ENCODE measurements at places on chromosomes 12 and 14.
A peak's percentile ranks its signal among the peaks of the same experiment; 100 is the strongest.

GRCh38 chr14:78259831-78260230 is 89.7 kb downstream of the NRXN3 start:
- DNase-seq = no peak

- no peak for DNase-seq
These were observed 58.8 kb downstream of the PPP2R5C start for GRCh38 chr14:101820283-101820798.

GRCh38 chr12:9096563-9097176 is 19.0 kb downstream of the A2M start:
- DNase-seq = no peak

- no peak for DNase-seq
These were observed 12.0 kb downstream of the CLSTN3 start for GRCh38 chr12:7142056-7142644.

DNA sequence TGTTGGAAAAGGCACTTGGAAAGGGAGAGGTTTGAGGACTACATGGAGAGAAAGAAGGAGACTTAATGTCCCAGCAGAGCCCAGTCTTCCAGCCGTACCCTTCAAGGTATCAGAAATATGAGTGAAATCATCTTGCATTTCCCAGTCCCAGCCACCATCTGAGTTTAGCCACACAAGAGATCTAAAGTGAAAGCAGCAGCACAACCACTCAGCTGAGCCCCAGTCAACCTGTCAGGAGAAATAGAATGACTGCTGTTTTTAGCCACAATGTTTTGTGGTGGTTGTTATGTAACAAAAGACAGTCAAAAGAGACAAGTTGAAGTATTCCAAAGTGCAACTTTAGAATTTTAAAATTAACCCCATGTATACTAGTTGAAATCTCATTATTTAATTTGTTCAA is 28.0 kb downstream of the DERA start:
- no peak for DNase-seq

DNA sequence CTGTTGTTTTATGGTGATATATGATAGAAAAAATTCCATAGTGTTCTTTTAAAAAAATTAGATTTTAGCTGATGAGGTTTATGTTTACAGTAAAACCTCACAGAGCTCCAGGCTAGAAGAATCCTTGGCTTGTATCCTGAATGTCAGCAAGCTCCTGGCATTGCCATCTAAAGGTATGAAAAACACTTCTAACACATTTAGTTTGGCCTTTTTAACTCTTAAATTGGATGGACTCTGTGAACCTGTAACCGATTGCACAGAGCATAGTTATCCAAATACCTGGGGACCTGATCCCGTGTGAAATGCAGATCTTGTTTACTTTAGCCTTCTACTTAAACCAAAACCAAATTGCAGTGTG is 241.1 kb upstream of the DCN start:
- DNase-seq = no peak

- DNase-seq = no peak
These were observed 130.0 kb upstream of the NPAS3 start for GRCh38 chr14:32808644-32809043.

DNA sequence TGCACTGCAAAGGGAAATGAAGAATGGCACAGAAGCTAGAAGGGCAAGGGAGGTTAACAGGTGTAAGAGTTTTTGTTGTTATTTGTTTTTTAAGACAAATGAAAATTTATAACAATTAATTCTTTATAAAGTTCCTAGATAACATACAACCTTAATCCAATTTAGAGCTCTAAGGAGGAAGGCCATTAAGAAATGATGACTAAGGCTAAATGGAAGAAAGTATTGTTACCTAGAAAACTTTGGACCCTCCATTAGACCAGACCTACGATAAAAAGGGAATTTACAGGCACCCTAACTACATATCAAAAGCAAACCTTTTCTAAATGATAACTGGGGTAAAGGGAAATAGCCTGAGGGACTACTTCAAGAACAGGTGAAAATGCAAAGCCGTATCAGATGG is 130.8 kb downstream of the PRKD1 start:
- DNase-seq = no peak

- DNase-seq = no peak
These were observed 466.9 kb downstream of the FUT8 start for GRCh38 chr14:65879248-65880009.

DNA sequence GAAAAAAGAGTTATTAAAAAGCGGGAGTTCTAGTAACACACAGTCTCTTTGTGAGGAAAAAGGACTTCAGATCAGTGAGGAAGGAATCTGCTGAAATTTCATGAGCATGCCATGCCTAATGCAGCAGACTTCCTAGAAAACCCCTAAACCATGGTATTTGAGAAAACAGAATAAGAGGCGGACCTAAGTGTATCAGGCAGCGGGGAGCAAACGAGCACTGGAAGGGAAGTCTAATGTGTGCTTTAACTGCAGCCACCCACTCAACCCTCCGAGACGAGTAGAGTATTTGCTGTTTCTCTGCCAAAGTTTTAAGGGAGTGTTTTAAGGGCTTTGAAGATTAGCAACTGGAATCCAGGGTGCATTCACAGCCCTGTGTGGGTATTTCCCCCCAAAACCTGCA is 36.5 kb downstream of the ACADS start:
- no peak for DNase-seq

DNA sequence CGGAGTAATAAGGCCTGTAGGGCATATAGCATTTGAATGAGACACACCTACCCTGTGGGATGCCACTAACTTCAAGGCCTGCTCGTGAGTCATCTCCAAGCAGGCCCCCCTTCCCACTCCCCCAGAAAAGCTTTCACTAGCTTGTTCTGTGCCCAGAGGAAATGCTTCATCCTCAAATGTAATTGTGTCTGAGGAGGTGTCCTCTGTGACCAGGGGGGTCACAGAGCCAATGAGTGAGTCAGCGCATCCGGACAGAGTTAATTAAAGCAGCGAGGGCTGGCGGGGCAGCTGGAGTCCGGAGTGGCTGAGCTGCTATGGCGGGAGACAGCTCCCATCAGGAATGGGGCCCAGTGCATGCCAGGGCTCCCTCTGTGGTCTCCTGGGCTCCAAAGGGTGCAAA is 27.0 kb upstream of the ESRRB start:
- no peak for DNase-seq

DNA sequence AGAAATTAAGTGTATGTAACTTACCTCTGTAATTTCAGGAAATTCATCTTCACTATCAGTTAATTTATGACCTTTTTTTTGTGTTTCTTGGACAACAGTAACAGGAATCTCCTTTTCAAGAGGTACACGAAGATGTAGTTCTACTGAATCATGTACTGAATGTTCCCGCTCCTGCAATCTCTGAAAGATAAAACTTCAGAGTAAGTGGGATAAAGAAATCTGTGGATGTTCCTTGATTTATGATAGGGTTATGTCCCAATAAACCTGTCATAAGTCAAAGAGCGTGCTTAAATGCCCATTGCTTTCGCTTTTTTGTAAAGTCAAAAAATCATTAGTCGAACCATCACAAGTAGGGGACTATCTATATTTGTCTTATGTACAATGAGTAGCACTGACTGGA is 40.8 kb downstream of the SENP1 start:
- DNase-seq = no peak

DNA sequence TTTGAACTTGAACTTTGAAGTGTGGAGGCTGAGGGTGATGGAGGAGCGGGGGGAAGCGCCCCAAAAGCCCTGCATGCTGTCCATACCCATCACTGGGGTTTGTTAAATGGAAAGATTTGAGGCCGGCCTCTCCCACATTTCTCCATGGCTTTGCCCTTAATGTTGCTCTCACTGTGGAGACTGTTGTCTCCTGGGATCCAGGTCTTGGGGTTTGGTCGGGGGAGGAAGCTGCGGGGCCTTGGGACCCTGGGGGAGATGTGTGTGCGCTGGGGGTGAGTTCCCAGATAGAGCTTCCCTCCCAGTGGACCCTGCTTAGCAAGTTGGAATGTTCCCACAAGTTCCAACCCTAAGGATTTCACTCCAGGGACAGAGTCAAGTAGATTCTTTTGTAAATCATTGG is 28.0 kb upstream of the LRTM2 start:
- no peak for DNase-seq

DNA sequence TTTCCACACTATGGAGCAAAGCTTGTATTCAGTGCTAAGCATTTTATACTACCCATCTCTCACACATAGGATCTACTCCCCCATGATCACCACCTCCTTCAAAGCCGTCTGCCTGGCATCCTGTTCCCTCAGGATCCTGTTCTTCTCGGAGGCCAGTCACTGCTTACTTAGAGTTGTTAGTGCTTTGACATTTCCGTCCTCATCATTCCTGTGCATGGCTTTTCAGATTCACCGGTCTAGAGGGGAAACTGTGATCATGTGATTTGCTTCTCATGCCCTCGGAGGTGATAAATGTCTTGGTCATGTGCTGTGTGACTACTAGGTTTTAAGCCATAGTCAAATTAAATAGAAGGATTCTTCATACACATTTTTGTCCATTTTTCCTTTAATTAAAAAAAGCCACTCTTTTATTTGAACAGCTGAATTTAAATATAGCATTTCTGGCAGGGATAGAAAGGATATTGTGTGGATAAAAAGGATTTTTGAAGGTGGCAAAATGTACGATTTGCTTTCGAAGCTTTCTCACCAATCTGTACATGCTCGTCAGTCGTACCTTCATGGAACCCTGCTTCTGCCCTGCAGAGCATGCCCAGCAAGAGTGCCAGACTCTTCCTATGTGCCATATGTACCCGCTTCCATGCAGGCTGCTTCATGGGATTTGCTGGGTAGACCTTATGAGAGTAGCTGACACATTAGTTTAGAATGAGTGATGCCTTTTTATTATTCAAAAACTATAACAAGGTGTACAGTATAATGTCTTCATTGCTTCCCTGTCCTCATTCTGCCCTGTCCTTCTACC is 53.3 kb downstream of the BMAL2 start:
- DNase-seq = no peak

DNA sequence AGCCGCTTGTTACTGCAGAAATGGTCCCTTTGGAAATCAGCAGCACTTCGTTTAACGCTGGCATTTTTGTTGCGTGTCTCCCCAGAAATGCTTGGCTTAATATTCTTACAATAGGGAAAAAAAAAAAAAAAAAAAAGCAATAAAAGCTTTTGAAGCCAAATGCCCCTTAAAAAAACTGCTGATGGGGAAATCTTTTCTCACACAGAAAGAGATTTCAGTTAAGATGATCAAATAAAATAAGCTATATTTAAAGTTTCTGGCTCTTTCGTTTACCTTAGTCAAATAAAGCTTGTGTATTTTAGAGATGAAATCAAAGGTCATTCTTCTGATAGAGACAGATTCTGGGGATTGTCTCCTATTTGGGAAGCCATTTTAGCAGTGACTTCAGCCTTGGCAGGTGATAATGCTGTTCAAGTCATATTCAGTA is 52.4 kb upstream of the FRS2 start:
- DNase-seq = no peak

- no peak for DNase-seq
These were observed 64.2 kb upstream of the TMCC3 start for GRCh38 chr12:94714378-94715114.

- DNase-seq = peak; percentile 78
These were observed at the start of the genes C12orf57 and RNU7-1 for GRCh38 chr12:6943722-6944380. C12orf57 (plus strand) TSS chr12:6944022; CDS start chr12:6944122, 100 bp downstream. RNU7-1 (plus strand) TSS chr12:6943816.

DNA sequence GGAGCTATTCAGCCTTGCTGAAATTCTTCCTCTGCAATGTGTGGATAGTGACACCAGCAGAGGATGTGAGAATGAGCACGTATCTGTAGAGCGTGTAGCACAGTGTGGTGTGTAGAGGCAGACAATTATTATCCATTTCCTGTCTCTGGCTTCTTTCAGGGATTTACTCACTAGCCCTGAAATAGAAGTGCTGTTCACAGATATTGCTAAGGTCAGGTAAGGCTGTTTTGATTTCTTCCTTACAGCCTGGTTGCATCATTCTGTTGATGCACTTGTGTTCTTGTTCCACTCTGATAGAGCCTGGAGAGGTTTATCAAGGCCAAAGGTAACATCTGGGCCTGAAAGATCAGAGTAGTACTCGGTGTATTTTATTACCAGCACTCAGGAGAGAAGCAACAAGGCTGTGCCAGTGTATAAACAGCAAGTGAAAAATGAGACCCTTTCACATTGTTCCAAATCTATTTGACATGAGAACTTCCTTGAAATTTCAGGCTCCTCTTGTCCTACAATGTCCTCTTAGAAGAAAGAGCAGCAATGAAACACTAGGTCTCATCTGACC is 16.7 kb downstream of the ARG2 start:
- no peak for DNase-seq

DNA sequence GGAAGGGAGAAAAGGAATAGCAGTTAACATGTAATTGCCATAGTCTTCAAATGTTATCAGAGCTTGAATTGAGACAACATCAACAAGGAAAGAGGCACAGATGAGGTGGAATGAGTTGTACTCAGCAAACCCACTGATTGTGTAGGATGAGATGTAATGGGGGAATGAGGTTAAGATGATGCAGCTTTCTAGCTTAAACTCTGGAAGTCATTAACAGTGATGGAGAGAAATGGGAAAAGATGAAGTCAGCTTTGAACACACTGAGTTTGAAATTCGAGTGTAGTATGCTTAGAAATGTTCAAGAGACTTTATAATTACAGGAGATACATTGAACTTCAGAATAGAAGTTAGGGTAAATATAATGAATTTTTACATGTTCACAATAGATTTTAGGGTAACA is 106.9 kb downstream of the PRKD1 start:
- DNase-seq = no peak

DNA sequence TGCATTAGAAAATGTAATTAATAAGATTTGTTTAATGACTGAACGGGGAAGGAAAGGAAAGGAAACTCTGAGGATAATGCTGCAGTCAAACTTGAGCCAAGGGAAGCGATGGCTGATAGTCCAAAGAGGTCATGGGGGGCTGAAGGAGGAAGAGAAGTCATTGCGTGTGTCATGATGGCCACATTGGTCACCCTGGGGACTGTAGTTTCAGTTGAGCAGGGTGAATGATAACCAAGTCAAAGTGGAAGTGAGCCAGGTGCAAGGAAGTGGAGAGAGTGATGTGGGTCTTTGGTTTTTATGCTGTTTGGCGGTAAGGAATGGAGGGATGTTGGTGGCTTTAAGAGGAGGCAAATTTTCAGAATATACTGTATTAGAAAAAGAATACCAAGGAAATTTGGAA is 21.6 kb downstream of the C12orf75 start:
- no peak for DNase-seq

GRCh38 chr12:53599579-53599978 is 26.6 kb downstream of the ATF7 start:
- no peak for DNase-seq

DNA sequence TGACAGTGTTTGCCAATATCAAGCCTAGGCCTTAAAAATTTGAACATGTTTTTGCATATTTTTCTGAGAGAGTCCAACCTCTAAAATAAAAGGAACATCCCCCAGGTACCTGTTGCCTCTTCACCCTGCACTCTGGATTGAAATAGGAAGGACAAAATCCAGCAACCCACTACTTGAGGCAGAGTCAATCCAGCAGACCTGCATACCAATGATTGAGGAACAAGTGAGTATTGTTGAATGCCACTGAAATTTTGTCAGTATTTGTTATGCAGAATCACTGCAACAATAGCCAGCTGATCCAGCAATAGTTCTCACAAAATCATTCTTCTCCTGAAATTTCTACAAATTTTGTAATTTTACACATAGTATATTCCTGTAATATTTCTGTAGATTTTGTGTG is 460.6 kb upstream of the FOXG1 start:
- DNase-seq = no peak

Data from activated CD4-positive, alpha-beta T cell treated with anti-CD3 and anti-CD28 coated beads, Interleukin-2, amount 50 U/mL, for 24 hours (primary cell).